Mesothelial cell of epicardium (in vitro differentiated cells): ENCODE measurements at places on chromosomes 2 and 18.
A peak's percentile ranks its signal among the peaks of the same experiment; 100 is the strongest.

- no peaks in the 10 kb centered on the region for H3K36me3 ChIP-seq
- DNase-seq = no peak
- no peak overlapping the region for H3K27ac ChIP-seq
- H3K4me1 ChIP-seq = peaks cover 8% of the 10 kb centered on the region
- peaks cover 24% of the 10 kb centered on the region for H3K27me3 ChIP-seq
Observed at GRCh38 chr2:239762106-239762505, 263.0 kb downstream of the NDUFA10 start.

GRCh38 chr2:96885432-96886347 lies 15.8 kb upstream of the SEMA4C start:
- H3K4me1 ChIP-seq = peaks cover 67% of the 10 kb centered on the region
- H3K4me3 ChIP-seq = no peak overlapping the region
- H3K27me3 ChIP-seq = no peaks in the 10 kb centered on the region
- DNase-seq = no peak
- H3K36me3 ChIP-seq = no peaks in the 10 kb centered on the region
- no peak overlapping the region for H3K27ac ChIP-seq

- H3K36me3 ChIP-seq = peaks cover 11% of the 10 kb centered on the region
- no peak overlapping the region for H3K4me3 ChIP-seq
- no peak overlapping the region for H3K27ac ChIP-seq
- no peak for DNase-seq
Observed at GRCh38 chr2:168948621-168949212, 47.6 kb downstream of the G6PC2 start.

DNA sequence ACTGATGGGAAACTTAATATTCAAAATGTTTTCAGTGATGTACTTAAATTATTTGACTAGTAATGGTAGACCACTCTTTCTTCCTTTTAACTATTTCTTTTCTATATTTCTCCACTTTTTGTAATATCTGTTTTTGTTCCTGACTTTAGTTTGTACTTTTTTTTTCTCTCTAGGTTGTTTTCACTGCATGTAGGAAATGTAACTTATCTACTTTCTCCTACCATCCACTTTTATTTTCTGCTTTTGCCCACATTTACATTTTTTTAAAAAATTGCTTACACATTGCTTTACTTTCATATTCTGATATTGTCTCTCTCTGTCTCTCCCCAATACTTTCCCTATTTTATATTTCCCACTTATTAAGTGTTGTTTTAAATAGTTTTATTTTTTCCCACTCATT lies 47.0 kb downstream of the ZNF407 start:
- H3K4me3 ChIP-seq = no peak overlapping the region
- H3K27me3 ChIP-seq = no peaks in the 10 kb centered on the region
- H3K36me3 ChIP-seq = peaks cover 10% of the 10 kb centered on the region
- H3K27ac ChIP-seq = no peak overlapping the region
- no peak for DNase-seq
- peaks cover 21% of the 10 kb centered on the region for H3K4me1 ChIP-seq

DNA sequence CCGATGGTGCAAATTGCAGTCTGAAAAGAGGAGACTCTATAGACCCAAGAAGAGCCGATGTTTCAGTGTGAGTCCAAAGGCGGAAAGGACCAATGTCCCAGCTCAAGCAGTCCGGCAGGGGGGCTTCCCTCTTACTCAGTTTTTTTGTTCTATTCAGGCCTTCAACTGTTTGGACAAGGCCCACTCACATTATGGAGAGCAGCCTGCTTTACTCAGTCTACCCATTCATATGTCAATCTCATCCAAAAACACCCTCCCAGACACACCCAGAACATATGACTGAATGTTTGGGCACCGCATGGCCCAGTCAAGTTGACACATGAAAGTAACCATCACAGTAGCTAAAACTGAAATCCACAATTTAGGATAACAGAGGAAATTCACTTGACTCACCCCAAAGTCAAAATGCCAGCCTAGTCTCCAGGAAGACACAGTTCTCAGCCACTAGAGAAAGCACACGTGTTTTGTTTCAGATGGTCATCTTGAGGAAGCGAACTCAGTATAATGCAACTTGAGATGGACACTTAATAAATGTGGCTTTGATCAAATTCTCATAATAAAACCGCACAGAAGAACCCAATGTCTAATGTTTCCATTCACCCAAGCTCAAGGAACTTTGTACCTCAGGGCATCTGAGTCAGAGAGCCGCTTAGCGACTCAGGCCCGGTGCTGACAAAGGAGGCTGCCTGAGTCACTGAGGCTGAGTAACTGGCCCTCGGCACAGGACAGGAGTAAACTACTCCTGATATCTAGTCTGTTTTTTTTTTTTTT lies 2.4 kb downstream of the FHL2 start:
- peaks cover 10% of the 10 kb centered on the region for H3K36me3 ChIP-seq
- no peak for DNase-seq
- H3K4me3 ChIP-seq = peak overlapping the region; percentile 18
- no peaks in the 10 kb centered on the region for H3K27me3 ChIP-seq
- H3K4me1 ChIP-seq = peaks cover 42% of the 10 kb centered on the region

- no peaks in the 10 kb centered on the region for H3K36me3 ChIP-seq
- no peaks in the 10 kb centered on the region for H3K27me3 ChIP-seq
- H3K4me3 ChIP-seq = no peak overlapping the region
- no peak for DNase-seq
Observed at GRCh38 chr2:75790121-75790813, 79.6 kb upstream of the GCFC2 start.

GRCh38 chr2:121565389-121566250 lies 34.9 kb downstream of the RNU4ATAC start:
- peaks cover 3% of the 10 kb centered on the region for H3K36me3 ChIP-seq
- H3K4me1 ChIP-seq = peaks cover 34% of the 10 kb centered on the region
- H3K27me3 ChIP-seq = no peaks in the 10 kb centered on the region
- no peak for DNase-seq

DNA sequence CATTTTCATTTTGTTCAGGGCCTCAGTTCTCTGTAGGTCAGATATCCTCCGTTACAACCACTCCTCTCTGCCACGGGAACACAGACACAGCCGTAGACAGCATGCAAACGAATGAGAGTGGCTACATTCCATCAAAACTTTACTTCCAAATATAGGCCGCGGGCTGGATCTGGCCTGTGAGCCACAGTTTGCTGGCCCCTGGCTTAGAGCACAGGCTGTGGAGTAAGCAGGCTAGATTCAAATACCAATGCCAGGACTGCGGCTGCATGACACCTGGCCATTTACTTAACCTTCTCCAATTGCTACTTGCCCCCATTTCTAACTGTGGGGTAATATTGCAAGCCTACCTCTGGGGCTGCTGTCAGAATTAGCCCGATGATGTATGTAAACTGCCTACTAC lies 325.8 kb upstream of the POU3F3 start:
- no peak overlapping the region for H3K27ac ChIP-seq
- H3K36me3 ChIP-seq = no peaks in the 10 kb centered on the region
- DNase-seq = no peak
- H3K27me3 ChIP-seq = peaks cover 24% of the 10 kb centered on the region
- no peaks in the 10 kb centered on the region for H3K4me1 ChIP-seq

DNA sequence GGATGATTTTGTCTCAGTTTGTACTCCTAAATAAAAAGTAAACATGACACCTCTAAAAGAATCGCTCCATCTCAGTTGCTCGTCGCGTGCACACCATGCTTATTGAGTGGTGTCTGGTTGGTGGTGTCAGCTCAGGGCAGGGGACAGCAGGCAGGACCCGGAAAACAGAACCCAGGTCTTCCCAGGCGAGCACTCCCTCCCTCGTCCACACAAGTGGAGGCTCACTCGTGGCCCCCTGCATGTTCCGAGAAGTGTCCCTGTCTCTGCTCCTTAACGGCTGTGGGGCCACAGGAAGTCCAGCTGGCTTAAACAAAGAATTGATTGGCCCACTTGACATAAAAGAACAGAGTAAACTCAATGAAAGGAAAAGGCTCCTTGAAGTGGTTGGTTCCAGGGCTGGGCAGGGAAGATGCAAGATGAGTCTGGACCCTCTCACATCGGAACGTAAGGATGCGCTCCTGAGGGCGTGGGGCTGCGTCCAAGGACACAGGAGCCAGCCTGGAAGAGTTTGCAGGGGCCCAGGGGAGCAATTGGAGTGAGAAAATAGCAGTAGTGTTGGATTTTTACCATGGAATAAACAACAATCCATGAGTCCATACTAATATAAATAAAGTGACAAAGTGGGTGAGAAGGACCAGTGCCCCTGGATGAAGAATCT lies 13.1 kb upstream of the CNDP1 start:
- DNase-seq = no peak
- H3K36me3 ChIP-seq = peaks cover 56% of the 10 kb centered on the region
- H3K27ac ChIP-seq = no peak overlapping the region
- no peak overlapping the region for H3K4me3 ChIP-seq
- peaks cover 25% of the 10 kb centered on the region for H3K4me1 ChIP-seq

GRCh38 chr18:48032876-48033789 lies 102.7 kb upstream of the SMAD2 start:
- H3K27me3 ChIP-seq = peaks cover 1% of the 10 kb centered on the region
- DNase-seq = no peak
- no peak overlapping the region for H3K27ac ChIP-seq
- H3K4me1 ChIP-seq = peaks cover 19% of the 10 kb centered on the region

DNA sequence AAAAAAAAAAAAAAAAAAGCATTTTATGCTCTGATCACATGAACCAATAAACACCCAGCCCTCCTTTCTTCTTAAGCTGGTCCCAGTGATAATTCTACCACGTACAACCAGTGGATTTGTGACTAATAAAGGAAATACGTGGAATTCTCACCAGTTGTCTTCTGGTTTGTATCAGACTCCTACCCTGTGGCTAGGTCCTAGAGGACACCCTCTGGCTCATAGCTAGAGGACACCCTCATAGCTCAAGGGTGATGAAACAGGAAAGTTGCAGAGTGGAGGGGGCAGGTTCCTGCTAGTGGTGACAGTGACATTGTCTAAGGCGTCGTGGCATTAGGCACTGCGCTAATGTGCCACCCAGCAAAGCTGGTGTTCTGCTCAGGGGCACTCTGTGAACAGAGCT lies 167.8 kb downstream of the BCL11A start:
- no peaks in the 10 kb centered on the region for H3K27me3 ChIP-seq
- peak overlapping the region; percentile 67 for H3K27ac ChIP-seq
- no peak overlapping the region for H3K4me3 ChIP-seq
- no peaks in the 10 kb centered on the region for H3K36me3 ChIP-seq

DNA sequence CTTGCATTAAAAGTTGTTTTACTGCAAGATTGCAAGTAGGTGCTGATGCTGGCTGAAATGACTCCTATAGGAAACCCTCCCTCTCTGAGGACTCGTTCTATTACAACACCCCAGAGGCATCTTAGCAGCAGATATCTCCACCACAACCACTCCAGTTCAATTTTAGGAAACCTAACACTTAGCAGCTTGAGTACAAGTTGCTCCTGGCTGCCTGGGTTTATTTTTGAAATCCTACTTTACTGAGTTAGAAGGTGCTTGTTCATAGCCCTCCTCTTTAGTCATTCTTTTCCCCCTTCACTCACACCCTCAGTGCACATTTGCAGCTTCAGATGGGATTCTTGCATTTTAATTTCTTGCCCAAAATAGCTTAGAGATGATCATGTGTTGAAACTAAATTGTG lies 111.5 kb downstream of the MTCL1 start:
- H3K4me3 ChIP-seq = no peak overlapping the region
- peaks cover 15% of the 10 kb centered on the region for H3K36me3 ChIP-seq
- H3K27me3 ChIP-seq = no peaks in the 10 kb centered on the region
- H3K4me1 ChIP-seq = peaks cover 22% of the 10 kb centered on the region
- DNase-seq = no peak

- H3K27me3 ChIP-seq = no peaks in the 10 kb centered on the region
- H3K27ac ChIP-seq = no peak overlapping the region
- no peak overlapping the region for H3K4me3 ChIP-seq
Observed at GRCh38 chr18:21632393-21632792, 20.3 kb downstream of the SNRPD1 start.

DNA sequence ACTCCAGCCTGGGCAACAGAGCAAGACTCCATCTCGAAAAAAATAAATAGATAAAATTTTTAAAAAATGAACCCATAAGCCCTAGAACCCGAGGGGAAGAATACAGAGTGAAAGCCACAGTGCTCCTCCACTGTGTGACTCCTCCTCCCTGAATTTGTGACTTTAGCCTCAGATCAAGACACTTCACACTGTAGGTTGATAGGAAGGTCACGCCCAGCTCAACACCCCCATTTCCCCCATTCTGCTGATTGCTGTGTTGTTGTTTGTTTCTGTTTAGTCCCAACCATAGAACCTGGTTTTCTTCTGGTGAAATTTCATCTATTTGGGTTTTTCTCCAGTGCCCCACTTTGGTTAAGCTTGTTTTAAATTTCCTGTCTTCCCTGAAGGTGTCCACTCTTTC lies 102.2 kb downstream of the VIT start:
- no peak overlapping the region for H3K4me3 ChIP-seq
- H3K27me3 ChIP-seq = peaks cover 15% of the 10 kb centered on the region
- H3K36me3 ChIP-seq = no peaks in the 10 kb centered on the region
- no peak overlapping the region for H3K27ac ChIP-seq
- no peak for DNase-seq

- peaks cover 40% of the 10 kb centered on the region for H3K4me1 ChIP-seq
- H3K27me3 ChIP-seq = no peaks in the 10 kb centered on the region
- H3K27ac ChIP-seq = peak overlapping the region; percentile 87
- H3K4me3 ChIP-seq = peak overlapping the region; percentile 2
- H3K36me3 ChIP-seq = no peaks in the 10 kb centered on the region
Observed at GRCh38 chr2:120892967-120893667, 157.4 kb downstream of the GLI2 start.

- H3K4me1 ChIP-seq = peaks cover 7% of the 10 kb centered on the region
- DNase-seq = no peak
- H3K4me3 ChIP-seq = no peak overlapping the region
- H3K36me3 ChIP-seq = no peaks in the 10 kb centered on the region
- H3K27me3 ChIP-seq = no peaks in the 10 kb centered on the region
- H3K27ac ChIP-seq = no peak overlapping the region
Observed at GRCh38 chr2:45253151-45253550, 243.9 kb upstream of the SIX2 start.

GRCh38 chr18:70195852-70196434 lies 9.5 kb downstream of the RTTN start:
- peaks cover 12% of the 10 kb centered on the region for H3K36me3 ChIP-seq
- no peak overlapping the region for H3K4me3 ChIP-seq
- DNase-seq = no peak
- H3K4me1 ChIP-seq = no peaks in the 10 kb centered on the region

DNA sequence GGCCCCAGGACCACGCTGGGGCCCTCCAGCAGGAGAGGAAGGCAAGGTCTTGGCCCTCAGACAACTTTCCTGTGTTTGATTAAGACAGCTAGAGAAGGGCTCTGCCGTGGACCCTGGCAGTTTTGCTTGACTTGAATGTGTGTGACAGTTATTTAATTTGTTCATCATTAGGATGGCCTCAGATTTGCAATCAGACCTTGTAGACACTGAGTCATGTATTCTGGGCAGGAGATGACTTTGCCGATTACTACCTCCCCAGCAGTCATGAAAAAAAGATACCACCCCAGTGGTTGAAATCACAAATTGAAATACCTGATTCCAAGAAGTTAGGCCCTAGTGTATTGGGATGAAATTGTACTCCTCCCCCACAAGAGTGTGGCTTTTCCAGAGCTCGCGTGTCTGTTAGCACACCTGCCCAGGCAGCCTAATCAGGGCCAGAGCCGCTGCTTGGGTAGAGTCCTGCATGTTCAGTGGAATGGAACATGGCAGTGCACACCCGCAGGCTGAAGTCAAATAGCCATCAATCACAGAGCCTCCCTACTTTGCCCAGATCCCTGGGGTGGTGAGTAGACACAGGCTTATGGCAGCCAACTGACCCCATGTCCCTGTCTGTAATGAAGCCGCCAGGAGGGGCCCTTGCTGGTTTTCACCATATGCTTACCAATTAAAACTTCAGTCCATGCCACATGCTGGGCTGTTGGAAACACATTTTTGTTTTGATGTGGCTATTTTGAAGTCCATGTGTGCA lies 122.5 kb downstream of the TPGS2 start:
- peaks cover 22% of the 10 kb centered on the region for H3K4me1 ChIP-seq
- no peaks in the 10 kb centered on the region for H3K36me3 ChIP-seq
- no peak for DNase-seq
- H3K4me3 ChIP-seq = no peak overlapping the region
- peak overlapping the region; percentile 17 for H3K27ac ChIP-seq
